ENCODE measurements at places on chromosomes 12 and 14. TPM values are rescaled to one million over a fixed set of nuclear protein-coding genes. Genes with fewer than 3 reads are reported as not detected.

Gene CDKN3
- 36.6 TPM for polyA plus RNA-seq

Gene KIF26A
- polyA plus RNA-seq: 3.6 TPM

Gene TSHR
- polyA plus RNA-seq: not detected

DNA sequence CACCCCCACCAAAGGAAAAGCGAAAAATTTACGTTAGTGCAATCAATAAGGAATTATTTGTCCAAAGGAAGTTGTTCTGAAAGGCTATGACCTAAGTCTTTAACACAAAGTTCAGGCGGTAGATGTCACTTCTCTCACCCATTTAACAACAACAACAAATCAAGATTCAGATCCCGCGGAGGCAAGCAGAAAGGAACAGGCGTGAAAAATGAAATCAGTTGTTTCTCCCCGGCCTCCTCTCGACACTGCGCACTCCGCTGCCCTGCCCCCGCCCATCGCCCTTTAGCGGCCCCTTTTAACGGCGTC lies 1.4 kb downstream of the DENND5B start:
- peak overlapping the region; percentile 90 for H3K27ac ChIP-seq
- peak overlapping the region; percentile 63 for H3K4me3 ChIP-seq
- peak; percentile 83 for DNase-seq

DNA sequence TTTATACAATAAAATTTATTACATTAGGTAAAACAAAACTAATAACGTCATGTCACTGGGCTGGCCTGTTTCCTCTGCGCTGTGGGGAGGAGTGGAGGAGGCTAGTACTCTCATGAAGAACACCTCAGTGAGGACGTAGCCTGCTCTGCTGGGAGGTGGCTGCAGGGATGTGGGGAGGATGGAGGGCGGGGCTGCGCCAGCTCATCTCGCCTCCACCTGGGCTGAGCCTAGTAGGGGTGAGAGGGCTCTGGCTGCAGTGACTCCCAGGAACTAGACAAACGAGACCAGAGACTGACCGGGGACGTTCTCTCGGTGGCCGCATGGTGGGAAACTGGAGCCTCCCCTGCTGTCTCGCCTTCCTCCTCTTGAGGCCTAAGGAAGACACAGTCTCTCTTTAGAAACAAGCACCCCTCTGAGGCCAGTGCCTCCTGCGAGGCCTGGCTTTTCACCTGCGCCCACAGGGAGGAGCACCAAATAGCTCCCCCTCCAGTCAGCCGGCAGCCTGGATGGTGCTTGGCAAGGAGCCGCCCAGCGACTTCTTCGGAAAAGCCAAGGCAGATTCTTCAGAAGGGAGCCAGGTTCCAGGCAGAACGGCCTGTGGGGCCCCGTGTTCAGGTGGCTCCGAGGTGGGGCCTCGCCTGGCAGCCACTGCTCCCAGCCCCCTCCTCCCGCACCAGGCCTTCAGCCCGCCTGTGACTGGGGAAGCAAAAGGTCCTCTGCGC lies 62.4 kb downstream of the PLEKHG3 start:
- DNase-seq: no peak
- H3K27me3 ChIP-seq: no peaks in the 10 kb centered on the region
- H3K36me3 ChIP-seq: no peaks in the 10 kb centered on the region

- H3K36me3 ChIP-seq: no peaks in the 10 kb centered on the region
- DNase-seq: no peak
- no peak overlapping the region for H3K27ac ChIP-seq
- no peak overlapping the region for H3K4me3 ChIP-seq
- peaks cover 3% of the 10 kb centered on the region for H3K4me1 ChIP-seq
- no peaks in the 10 kb centered on the region for H3K27me3 ChIP-seq
Observed at GRCh38 chr12:31903025-31903424, 56.2 kb upstream of the RESF1 start.

DNA sequence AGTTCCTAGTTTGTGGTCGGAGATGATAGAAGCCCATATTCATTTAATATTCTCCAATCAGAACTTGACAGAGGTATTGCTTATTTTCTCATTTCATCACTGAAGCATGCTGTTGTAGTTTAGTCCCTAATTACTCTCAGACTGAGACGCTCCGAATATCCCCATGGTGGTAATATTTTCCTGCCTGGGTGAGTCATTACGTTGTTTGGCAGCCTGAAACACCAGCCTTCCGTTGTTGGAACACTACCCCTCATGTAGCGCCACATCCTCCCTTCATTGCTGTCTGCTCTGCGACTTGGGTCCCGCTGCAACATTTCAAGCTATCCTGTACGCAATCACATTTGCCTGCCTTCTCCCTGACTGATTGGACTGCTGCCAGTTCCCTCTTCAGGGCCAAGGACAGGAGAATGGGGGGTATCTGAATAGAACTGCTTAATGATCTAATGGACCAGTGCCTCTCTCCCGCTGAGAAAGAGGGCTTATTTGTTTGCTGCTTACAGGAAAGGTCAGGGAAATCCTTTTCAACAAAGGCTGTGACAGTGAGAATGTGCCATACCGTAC lies 369.1 kb downstream of the NPAS3 start:
- no peaks in the 10 kb centered on the region for H3K4me1 ChIP-seq
- no peak overlapping the region for H3K4me3 ChIP-seq
- no peaks in the 10 kb centered on the region for H3K36me3 ChIP-seq
- H3K27me3 ChIP-seq: no peaks in the 10 kb centered on the region
- H3K27ac ChIP-seq: no peak overlapping the region

GRCh38 chr14:47857646-47858045 lies 182.2 kb upstream of the MDGA2 start:
- no peak overlapping the region for H3K27ac ChIP-seq
- no peak for DNase-seq
- no peak overlapping the region for H3K4me3 ChIP-seq
- no peaks in the 10 kb centered on the region for H3K27me3 ChIP-seq
- no peaks in the 10 kb centered on the region for H3K4me1 ChIP-seq
- no peaks in the 10 kb centered on the region for H3K36me3 ChIP-seq

DNA sequence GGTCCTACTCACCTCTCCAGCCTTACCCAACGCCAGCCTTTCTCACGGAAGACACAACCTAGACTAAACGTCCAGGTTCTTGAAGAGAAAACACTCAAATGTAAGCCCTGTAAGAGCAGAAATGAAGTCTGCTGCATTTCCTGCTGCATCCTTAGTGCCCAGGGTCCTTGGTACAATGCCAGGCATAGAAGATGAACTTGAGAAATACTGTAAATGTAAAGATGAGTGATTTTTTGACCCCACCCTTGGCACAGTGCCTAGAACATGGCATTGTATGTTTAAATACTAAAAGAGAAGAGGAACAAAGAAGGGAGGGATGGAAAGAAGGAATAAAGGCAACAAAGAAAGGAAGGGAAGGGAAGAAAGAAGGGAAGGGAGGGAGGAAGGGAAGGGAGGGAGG lies 514.6 kb downstream of the MED13L start:
- no peaks in the 10 kb centered on the region for H3K36me3 ChIP-seq
- DNase-seq: no peak
- H3K4me3 ChIP-seq: no peak overlapping the region
- H3K4me1 ChIP-seq: no peaks in the 10 kb centered on the region
- H3K27ac ChIP-seq: no peak overlapping the region

GRCh38 chr12:9960590-9960989 lies 10.6 kb upstream of the CLEC12A start:
- no peak for DNase-seq
- H3K4me3 ChIP-seq: no peak overlapping the region
- H3K36me3 ChIP-seq: no peaks in the 10 kb centered on the region

Measured in endothelial cell of umbilical vein (primary cell).